ENCODE measurements at places on chromosomes 3 and 15.

- DNase-seq = no peak
These were observed 40.7 kb downstream of the C2CD4B start for GRCh38 chr15:62124176-62124972.

- DNase-seq = peak; percentile 27
These were observed 227.7 kb downstream of the ADAMTS17 start for GRCh38 chr15:100114100-100114499.

DNA sequence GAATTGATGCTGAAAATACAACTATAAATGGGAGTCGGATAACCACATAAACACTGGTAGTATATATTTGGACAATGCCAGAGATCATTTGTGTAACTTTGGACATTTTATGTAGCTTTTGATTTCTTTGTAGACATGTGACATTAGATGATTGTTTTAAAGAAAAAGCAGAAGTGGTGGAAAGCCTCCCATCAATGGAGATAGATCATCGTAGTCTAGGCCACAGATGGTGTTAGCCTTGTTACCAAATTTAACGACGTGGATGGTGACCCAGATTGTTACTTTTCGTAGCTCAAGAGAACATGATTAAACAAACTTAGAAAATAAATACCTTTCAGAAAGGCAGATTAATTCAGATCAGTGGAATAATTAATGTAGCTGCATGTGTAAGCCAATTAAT, 8.8 kb downstream of the CACNA1D start:
- no peak for DNase-seq

GRCh38 chr3:53821631-53822121, 24.5 kb downstream of the CHDH start:
- DNase-seq = no peak

DNA sequence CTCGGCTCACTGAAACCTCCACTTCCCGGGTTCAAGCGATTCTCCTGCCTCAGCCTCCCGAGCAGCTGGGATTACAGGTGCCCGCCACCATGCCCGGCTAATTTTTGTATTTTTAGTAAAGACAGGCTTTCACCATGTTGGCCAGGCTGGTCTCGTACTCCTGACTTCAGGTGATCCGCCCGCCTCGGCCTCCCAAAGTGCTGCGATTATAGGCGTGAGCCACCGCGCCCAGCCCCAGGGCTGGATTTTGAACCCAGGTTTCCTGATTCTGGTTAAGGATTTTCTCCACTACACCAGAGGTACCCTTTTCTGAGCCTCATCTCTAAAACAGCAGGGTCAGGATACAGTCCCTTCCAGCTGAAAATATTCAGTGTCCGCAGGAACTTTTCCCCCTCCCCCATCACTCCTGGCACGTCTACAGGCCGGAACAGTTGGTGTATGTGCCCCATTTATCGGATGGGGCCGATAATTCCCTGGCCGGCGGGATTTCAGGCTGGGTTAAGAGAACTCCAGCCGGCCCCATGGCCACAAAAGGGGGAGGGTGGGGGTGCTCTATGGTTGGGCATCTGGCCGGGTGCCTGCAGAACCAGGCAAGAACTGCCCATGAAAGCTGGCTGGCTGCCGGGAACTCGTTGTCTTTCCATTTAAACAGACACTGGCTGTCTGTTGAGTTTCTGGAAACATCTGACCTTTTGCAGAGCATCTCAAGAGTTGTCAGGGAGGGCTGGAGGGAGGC, 26.8 kb upstream of the SEMA4B start:
- DNase-seq = peak; percentile 55

DNA sequence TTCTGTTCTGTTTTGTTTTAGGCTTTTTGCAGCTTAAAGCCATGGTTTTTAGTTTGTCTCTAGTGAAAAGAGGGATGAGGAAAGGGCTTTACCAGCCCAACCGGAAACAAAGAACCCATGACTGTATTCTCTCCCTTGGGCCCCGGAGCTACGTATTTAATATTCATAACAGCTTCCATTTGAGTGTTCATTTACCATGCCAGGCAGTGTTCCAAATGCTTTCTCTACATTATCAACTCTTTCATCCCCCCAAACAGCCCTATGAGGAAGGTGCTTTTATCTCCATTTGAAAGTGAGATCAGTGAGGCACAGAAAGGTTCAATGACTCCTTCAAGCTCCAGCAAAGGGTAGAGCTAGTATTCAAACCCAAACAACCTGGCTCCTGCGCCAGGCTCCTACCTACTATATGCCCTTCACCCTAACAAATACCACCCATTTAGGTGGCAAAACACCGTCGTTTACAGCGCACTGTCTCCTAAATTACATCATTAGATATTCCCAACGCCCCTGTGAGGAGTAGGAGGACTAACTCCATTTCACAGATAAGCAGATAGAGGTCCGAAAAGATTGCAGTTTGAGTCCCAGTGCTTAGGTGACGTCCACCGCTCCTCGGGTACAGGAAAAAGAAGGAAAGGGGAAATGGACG, 27.9 kb downstream of the GTPBP8 start:
- no peak for DNase-seq

DNA sequence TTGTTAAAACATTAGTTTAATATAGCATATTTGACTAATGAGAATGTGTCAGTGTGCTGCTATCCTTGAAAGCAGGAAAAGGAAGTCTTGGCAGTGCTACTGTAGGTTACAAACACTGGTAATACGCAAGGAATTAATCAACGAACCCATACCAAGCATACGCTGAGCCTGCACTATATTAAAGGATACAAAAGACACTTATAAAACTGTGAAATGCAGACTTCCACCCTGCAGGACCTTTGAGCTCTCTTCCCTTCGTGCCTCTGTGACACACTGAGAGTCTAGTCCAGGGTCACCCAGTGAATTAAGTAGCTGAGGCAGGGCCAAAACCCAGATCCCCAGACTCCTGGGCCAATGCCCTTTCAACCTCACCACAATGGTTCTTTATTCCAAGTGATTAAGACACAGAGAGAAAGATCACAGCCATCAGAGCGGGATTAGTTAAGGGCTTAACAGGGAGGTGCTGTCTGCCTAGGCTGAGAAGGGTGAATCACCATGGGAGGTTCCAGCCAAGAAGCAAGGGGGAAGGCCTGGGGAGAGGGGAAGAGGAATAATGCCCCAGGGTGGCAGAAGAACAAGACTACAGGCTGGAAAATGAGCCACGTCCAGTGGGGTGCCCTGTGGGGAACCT, 6.8 kb downstream of the ANXA2 start:
- no peak for DNase-seq

- DNase-seq = no peak
These were observed 1.2 kb upstream of the RUBCN start for GRCh38 chr3:197737749-197738462.

- DNase-seq = no peak
These were observed 85.8 kb downstream of the SLC49A4 start for GRCh38 chr3:122880624-122881023.

DNA sequence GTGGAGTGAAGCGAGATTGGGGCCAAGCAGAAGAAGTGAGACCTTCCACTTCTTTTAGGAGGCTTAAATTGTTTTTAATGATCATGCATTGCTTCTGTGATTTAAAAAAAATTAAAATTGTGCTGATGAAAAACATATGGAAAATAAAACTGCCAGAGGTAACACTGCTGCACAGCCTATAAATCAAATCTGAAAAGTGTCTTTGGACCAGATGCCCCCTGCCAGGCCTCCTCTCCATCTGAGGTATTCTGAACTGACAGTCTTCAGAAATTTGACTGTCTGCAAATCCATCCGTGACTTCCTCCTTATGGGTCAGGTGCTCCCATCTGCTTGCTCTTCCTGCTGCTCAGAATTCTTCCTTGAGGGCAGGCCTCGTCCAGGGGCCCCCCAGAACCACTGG, 108.5 kb upstream of the NR2E3 start:
- no peak for DNase-seq

DNA sequence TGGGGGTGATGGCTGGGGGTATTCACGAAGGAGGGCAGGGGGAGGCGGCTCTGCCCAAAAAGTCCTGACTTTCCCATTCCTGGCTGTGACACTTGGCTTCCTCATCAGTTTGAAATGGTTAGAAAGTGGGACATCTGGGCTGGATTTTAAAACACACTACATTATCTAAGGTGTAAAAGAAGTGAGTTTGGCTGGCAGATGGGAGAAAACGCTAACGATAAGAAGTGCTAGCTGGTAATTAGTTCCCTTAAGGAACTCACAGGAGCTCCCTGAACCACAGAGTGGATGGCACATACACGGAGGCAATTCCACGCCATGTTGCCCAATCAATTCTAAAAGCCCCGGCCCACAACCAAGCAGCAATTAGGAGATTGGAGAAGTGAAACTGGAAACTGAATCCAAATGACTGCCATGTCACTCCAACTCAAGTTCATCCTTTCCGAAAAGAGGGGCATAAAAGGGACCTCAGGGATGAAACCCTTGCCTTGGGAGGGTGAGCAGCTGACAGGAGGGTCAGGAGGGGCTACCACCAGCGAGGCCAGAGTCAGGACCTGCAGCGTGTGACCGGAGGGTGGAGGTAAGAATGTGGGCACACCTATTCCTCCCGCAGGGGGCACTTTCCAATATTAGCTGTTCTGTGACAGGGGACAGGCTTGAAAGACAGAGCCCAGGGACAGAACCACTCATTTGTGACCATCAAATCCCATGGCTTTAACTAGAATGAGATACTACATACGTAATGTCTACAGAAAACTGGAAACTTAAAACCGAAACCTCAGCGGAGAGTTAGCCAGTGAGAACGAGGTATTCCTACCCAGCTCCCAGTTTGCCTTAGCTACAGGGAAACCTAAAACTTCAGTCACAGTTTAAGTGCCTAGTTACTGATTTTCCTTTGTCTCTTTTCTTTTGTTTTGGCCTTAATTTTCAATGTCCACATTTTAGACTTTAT, 95.3 kb upstream of the OXTR start:
- DNase-seq = no peak

DNA sequence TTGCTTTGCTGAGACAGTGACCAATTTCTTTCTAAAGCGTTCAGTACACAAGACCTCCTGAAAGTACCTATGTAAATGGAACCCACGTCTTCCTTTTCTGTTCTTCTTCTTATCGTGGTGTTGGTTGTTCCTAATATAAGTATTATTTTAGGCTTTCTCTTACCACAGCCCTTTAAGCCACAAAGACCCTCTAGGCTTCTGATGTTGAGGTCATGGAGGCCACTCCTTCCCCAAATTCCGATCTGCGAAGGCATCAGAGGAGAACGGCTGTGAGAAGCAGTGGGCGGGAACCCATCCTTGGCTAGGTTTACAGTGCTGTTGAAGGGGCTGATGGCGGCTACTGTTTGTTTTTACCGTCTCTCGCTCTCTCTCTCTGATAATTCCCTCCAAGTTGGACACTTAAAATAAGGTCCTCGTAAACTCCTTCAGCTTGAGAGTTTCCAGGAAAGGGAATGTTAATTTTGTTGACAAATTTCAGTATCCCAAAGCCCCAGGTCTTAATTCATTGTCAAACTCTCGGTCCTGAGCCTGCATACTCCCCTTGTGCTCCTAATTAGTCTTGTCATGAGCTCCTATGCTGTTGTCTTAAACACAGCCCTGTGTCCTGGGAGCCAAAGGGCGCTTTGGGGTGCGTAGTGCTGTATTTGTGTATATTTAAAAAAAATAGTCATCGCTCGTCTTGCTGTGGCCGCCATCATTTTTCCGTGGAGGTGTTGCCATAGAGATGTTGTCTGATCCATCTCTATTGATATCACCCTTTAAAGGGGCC, 178.8 kb downstream of the OPA1 start:
- DNase-seq = no peak

GRCh38 chr3:24302396-24302795, 192.3 kb downstream of the THRB start:
- DNase-seq = no peak

- no peak for DNase-seq
These were observed 25.5 kb upstream of the PCOLCE2 start for GRCh38 chr3:142914286-142914811.

GRCh38 chr15:86399041-86399954, 319.6 kb downstream of the AGBL1 start:
- no peak for DNase-seq

GRCh38 chr3:53612508-53612907, 118.1 kb downstream of the CACNA1D start:
- no peak for DNase-seq

- DNase-seq = no peak
These were observed 391.6 kb upstream of the DPPA4 start for GRCh38 chr3:109728861-109729494.

- no peak for DNase-seq
These were observed 19.1 kb downstream of the SLC6A20 start for GRCh38 chr3:45777111-45777745.

- no peak for DNase-seq
These were observed 551 bp downstream of the NLGN1 start for GRCh38 chr3:173398111-173398479.

- DNase-seq = no peak
These were observed 71.4 kb upstream of the PLSCR4 start for GRCh38 chr3:146322216-146322817.

DNA sequence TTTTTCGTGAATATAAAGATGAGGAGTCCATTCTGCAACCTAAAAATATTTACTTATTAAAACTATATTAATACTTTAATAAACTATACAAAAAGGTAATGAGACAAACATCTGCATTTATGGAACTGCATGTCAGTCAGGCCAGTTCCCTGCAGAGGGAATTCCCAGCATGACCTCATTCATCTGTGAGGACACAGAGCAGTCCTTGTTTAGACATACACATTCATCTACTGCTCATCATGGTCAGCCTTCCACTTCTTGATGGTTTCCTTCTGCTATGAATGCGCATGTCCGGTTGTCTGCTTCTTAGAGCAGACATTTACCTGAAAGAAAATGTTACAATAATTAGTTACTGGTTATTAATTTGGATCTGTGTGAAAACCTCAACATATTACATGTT, 3.3 kb upstream of the ACTR8 start:
- DNase-seq = no peak

DNA sequence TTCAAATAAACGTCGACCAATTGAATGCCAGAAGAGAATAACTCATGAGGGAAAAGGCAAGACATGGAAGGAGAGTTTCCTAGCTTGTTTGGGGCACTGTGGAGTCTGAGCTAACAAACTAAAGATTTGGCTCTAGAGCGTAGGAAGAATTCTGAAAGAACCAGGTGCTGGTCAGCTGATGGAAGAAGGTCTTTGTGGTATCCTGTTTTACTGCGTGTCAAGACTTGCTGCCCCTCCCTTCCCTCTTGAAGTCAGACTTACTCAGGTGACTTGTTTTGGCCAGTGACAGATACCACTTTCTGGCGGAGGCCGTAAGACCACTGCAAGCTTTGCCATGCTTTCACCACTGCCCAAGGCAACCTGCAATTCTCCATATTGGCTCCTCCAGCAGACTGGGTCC, 673 bp upstream of the HCLS1 start:
- DNase-seq = no peak

DNA sequence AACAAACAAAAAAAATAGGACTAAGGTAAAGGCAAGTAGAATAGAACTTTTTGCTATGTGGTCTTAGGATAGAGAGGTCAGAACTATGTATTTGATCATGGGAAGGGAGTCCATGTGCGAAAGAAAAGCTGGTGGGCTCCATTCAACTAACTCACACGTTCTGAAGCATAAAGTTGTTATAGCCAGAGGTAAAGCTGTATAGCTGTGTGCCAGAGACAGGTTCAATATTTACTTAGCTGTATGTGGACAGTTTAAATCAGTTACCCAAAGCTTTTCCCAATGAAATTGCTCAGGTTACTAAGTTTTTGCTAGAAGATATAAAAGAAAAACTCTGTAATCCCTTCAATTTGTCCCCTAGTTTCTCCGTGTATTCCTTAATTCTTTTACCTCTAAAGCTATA, 37.8 kb downstream of the ADGRG7 start:
- DNase-seq = no peak

Measured in brain pericyte (primary cell).